ENCODE measurements at places on chromosomes 11 and 22.

DNA sequence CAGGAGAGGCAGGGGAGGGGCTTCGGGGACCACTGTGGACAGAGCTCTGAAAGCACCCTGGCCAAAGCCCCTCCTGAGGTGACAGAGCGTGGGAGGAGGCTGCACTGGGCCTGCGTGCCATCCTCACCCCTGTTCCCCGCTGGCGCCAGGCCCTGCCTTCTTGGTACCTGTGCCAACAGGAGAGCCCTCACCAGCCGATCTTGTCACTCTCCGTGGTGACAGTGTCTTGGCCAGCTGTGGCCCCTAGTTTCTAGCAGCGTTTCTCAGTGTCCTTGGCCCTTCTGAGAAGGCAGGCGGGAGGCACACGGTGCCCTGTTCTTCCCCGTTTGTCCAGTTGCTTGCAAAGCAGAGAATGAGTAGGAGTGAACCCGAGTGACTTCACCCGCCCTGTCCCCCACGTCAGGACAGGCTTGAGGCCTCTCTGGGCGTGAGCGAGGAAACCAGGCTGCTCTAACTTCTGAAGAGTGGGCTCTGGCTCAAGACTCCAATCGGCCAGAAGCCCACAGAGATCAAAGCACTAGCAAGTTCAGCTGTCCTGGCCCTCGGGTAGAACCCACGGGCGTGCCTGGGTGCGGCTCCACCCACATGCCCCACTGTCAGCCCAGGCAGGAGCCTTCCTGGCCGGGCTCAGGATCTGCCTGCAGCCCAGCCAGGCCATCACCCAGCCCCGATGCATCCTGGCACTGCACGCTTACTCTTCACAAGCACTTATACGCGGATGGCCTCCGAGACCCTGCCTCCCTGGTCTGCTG, 60.2 kb upstream of the EMID1 start:
- DNase-seq: no peak

- no peak for DNase-seq
Measured at GRCh38 chr22:29083933-29084591, 11.2 kb downstream of the KREMEN1 start.

- DNase-seq: no peak
Measured at GRCh38 chr11:61869708-61870451, 21.5 kb downstream of the FADS3 start.

DNA sequence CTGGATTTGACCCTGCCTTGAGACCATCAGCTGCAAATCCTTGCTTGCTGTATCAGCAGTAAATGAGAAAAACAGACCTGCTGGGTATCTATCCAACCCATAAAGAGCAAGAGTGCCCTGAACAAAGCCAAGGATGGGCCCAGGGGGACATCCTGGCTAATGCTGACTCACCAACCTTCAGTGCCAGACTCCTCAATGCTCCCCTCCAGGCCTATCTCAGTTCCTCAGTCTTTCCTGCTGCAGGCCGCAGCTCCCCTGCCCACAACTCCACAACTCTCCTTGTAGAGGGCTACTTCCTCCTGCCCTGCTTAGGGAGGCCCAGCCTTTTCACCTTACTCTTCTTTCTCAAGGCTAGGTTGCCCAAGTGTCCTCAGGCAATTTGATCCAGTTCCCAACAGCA, 2.6 kb downstream of the LAMTOR1 start:
- DNase-seq: no peak

DNA sequence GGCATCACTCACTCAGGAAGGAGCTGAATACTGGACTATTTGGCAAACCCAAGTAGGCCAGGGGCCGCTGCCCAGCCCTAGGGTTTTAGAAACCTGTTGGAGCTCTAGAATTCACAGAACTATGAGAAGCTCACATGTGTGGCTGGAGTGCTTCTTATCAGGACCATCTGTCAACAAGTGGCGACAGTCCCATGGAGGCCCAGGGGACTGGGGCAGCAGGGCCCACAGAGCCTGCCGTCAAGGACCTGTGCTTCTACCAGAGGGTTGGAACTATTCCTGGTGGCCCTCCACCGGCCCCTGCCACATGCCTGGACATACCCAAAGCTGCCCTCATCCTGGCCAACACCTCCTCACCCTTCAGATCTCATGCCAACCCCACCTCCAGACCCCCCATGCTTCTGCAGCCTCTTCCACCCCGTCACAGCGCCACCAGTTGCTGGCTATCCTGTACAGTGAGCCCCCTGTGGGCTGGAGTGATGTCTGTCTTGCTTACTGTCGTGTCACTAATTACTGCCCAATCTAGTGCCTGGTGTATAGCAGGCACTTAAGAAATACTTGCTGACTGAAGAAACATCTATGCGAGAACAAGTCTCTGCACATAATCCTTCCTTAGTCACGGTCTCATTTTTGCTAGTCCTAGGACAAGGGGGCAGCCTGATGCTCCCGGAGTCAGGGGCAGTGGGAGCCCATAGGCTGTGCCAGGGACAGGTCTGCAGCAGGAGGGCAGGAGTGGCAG, 27.2 kb upstream of the RASL10A start:
- DNase-seq: no peak

Data from NCI-H1930 (cell line).